Muscle of arm (tissue), 14 donors: ENCODE measurements at places on chromosomes 12 and 14.

DNA sequence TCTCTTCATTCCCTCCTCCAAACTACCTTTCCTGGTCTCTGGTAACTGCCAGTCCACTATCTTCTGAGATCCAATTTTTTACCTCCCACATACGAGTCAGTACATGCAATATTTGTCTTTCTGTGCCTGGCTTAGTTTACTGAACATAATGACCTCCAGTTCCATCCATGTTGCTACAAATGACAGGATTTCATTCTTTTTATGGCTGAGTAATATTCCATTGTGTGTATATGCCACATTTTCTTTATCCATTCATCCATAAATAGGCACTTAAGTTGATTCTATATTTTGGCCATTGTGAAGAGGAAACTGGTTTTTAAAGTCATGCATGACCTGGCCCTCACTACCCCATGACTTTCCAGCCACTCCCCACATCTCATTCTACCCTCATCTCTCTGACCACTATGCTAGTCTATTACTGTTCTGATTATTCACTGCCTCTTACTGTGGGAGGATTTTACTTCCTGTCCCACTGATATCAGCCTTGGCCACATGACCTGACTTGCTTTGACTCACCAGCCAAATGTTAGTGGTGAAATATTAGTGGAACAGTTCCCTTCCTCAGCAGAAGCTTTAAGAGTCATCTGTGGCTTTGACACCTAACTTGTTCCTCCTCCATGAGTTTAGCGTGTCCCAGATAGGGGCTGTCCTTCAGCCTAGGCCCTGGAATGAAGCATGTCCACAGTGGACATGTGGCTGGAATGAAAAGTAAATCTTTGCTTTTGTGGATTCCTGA, 52.2 kb downstream of the GOLGA5 start:
- DNase-seq: no peak

- no peak for DNase-seq
These were observed 11.7 kb upstream of the CREBL2 start for GRCh38 chr12:12599750-12600643.

DNA sequence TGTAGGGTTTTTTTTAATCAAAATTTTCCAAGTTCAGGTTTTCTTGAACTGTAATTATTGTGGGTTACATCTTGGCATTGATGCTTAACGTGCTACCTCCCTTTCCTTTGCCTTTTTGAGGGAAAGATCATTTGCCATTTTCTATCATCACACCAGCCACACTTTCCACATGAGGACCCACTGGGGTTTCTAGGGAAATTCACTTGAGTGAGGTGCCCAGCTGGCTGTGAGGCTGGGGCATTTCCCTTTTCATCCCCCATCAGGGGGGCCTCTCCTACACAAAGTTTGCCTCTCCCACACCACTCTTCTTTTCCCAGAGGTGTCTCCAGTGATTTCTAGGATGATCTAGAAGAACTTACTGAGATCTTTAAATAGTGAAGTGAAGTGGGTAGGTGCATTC, 335.7 kb downstream of the BMP4 start:
- no peak for DNase-seq

DNA sequence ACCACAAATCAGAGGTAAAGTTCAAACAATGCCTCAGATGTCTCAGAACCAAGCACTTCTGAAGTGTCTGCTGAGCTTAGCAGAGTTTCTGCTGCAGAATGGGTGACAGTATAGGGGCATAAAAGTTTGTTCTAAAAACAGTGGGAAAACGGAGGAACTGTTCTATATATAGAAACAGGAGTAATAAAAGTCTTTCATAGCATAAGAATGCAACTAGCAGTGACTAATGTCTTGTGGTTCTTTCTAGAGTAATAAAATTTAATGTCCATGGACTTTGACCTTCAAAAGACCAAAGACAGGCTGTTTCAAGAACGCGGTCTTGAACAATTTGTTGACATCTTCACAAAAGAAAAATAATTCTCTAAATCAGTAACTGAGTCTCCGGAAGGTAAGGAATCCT, 107.5 kb upstream of the FAR2 start:
- no peak for DNase-seq
